Stimulated activated CD8-positive, alpha-beta memory T cell treated with anti-CD3 and anti-CD28 coated beads, Interleukin-4, amount 100 ng/mL, for 1 hour (primary cell): ENCODE measurements at places on chromosomes 11 and 22.

DNA sequence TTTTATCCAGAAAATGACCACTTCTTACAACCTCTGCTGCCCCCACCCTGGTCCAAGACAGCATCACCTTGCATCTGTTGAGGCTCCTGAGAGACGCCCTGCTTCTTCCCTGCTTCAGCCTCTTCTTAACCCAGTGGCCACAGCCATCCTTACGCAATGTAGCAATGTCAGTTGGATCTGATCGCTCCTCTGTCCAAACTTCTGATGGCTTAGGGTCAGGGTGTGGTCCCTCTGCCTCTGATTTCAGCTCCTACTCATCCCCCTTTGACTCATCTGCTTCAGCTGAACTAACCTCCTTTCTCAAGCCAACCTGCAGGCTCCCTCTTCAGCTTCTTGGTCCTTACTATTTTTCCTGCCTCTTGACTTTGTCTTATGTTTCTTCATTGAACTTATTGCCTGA, 280.8 kb downstream of the KIRREL3 start:
- DNase-seq = no peak

- DNase-seq = no peak
Measured at GRCh38 chr22:42699281-42699975, 21.2 kb downstream of the A4GALT start.

GRCh38 chr22:44932493-44932892, 77.3 kb downstream of the PHF21B start:
- DNase-seq = no peak

DNA sequence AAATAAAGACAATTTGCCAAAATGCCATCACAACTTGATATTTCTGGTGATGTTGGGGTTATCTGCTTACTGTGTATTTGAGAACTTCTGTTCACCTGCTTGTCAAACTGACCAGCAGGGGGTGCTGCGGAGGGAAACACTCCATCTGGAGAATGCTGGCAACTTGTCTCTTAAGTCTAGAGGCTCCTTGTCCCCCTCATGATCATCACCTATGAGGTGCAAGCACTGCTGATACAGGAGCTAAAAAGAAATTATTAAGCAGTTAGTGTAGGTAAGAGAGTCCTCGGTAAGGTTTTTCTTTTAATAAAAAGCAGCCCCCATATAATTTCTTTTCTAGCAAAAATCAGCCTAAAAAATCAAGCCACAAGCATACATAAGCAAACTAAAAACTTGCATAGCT, 32.7 kb upstream of the GLYATL1B start:
- peak; percentile 66 for DNase-seq

- DNase-seq = no peak
Measured at GRCh38 chr11:107337917-107338316, 119.7 kb downstream of the CWF19L2 start.

DNA sequence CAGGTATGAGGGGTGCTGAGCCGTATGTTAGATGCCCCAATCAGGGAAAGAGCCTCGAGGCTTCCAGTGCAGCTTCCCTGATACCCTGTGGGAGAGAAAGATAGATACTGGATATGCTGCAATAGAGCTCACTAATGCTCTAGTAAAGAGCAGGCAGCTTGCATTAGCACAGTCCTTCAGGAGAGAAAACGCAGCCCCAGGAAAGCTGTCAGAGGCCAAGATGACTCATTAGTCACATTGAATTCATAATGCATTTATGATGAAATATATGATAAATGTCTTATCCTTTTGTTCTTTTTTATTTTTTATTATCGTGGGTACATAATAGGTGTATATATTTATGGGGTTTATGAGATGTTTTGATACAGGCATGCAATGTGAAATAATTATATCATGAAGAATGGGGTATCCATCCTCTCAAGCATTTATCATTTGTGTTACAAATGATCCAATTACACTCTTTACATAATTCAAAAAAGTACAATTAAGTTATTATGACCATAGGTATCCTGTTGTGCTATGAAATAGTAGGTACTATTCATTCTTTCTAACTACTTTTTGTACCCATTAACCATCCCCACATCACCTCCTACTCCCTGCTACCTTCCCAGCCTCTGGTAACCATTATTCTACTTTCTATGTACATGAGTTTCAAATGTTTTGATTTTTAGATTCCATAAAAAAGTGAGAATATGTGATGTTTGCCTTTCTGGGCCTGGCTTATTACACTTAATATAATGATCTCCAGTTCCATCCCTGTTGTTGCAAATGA, 94.5 kb upstream of the TOP3B start:
- DNase-seq = no peak

DNA sequence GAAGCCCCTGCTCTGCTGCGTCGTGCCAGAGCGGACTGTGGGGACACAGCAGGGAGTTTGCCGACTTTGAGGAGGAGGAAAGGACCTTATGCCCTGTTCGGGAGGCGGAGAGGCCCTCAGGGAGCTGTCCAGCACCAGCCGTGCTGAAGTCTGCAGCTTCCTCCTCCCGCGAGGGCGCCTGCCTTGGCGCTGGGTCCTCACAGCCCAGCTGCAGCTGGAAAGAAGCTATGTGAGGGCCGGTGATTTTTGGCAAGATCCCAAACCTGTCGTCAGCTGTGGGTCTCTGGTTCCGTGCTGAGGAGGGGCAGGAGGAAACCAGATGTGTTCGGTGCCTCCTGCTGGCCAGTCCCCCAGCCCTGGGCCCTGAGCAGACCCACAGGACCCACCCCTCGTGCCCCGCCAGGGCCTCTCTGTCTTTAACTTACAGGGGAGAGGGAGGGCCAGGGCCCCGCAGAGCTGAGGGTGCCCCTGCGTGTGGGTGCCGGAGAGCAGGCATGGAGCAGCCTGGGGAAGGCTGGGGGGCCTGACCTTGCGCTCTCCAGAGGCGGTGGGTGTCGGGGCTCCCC, 12.0 kb downstream of the BRSK2 start:
- no peak for DNase-seq

DNA sequence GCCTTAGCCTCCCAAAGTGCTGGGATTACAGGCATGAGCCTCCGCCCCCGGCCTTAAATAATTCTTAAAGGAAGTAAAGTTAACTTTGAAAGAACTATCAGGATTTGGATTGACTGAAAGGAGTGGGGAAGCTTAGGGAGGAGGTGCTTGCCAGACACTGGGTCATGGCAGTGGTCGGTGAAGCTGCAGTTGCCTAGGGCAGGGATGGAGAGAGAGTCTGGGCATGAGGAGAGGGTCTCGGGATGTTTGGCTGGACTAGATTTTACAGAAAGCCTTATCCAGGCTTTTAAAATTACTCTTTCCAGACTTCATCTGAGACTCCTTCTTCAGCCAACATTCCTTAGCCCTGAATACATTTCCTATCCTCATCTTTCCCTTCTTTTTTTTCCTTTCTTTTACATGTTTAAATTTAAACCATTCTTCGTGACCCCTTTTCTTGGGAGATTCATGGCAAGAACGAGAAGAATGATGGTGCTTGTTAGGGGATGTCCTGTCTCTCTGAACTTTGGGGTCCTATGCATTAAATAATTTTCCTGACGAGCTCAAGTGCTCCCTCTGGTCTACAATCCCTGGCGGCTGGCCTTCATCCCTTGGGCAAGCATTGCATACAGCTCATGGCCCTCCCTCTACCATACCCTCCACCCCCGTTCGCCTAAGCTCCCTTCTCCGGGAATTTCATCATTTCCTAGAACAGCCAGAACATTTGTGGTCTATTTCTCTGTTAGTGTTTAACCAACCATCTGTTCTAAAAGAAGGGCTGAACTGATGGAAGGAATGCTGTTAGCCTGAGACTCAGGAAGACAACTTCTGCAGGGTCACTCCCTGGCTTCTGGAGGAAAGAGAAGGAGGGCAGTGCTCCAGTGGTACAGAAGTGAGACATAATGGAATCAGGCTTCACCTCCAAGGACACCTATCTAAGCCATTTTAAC, at the start of gene NNMT:
Gene NNMT (plus strand): TSS at position 724 of the 929 bp plus-strand sequence. CDS start 158 bp downstream, at position 882.
- DNase-seq = no peak

GRCh38 chr11:132402071-132402684, 1031.8 kb downstream of the NTM start:
- no peak for DNase-seq

DNA sequence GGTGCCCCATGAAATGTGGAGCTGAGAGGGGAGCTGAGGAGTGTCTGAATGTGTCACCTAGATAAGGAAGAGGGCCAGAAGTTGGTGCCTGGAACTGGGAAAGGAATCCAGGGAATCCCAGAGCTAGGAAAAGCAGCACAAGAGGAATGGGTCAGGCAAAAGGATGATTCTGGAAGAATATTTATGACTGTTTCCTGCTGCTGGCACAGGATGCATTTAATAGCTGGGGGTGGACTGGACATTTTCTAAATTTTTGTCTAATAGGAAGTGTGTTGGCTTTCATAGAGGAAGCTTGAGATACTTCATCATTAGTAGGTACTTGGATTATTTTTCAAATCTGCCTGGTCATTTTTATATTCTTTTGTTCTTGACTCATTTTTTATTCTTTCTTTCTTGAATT, 17.4 kb upstream of the MRGPRX2 start:
- DNase-seq = no peak

- no peak for DNase-seq
Measured at GRCh38 chr22:48528221-48528915, 1299.3 kb downstream of the BRD1 start.

DNA sequence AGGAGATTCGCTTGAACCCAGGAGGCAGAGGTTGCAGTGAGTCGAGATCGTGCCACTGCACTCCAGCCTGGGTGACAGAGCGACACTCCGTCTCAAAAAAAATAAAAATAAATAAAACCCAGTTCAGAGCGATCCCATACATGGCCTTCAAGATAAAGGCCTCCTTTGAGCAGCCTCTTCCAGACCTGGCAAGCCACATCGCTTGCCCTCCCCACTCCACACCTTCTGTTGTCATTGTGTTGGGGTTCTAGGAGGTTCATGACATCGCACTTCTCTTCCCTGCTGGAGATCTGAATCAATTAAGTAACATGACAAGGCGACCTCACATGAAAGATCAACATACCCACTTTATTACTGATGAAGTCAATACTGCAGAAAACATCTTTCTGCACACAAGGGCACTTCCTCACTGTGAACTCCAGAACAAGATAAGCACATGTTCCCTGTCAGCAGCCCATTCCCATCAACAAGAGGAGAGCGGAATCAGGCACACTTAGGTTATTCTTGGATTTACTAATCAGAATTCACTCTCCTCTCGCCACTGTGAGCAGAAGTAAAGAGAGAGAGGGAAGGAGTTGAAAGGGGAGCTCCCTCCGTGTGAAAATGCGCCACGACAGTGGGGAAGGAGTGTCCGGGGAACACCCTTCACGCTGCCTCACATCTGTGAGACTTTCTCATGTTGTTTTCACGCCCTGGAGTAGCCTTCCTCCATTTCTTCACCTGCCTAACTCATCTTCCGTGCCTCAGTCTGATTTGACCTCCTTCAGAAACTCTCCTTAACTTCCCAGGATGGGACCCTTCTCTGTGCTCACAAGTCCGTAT, 38.3 kb downstream of the SC5D start:
- no peak for DNase-seq

- DNase-seq = no peak
Measured at GRCh38 chr11:16738947-16739815, 734 bp downstream of the C11orf58 start.

GRCh38 chr11:60459345-60459744, 3.7 kb downstream of the MS4A1 start:
- no peak for DNase-seq

DNA sequence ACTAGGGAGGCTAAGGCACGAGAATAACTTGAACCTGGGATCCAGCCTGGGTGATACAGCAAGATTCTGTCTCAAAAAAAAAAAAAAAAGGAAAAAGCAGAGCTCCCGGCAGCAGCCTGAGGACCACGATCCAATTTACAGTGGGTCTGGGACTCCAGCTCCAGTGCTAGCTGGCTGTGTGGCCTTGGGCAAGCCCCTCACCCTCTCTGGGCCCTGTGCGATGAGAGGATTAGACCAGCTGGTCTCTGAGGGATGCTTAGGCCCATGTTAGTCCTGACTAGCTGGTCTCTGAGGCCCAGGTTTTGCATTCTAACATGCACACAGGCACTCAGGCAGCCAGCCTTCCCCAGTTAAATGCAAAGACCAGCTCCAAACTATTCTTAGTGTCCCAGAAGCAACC, 13.7 kb downstream of the CARD10 start:
- DNase-seq = no peak

DNA sequence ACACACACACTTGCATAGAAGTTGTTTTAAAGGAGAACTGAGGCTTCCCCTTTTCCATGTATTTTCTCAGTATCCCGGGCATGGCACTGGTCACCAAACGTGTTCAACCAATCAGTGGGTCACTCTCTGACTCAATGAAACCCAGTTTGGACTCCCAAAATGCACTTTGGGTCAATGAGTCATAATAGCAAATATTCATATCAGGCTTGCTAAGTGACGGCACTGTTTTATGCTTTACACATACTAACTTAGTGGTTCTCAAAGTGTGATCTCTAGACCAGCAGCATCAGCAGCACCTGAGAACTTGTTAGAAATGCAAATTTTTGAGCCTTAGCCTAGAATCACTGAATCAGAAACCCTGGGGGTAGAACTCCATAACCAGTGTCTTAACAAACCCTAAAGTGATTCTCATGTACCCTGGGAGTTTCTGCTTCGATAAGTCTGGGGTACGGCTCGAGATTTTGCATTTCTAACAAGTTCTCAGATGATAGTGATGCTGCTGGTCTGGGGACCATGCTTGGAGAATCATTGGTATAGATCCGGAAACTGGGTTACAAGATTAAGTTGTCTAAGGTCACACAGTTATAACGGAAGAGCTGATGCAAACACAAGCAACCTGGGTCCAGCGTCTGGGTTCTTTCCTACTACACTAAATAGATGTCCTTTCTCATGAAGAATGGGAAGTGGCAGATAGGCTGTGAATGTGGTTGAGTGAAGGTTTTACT, 35.6 kb downstream of the ETS1 start:
- DNase-seq = no peak

- DNase-seq = no peak
Measured at GRCh38 chr11:90704510-90704909, 481.7 kb upstream of the CHORDC1 start.
